Skeletal muscle cell (primary cell): ENCODE measurements at places on chromosomes 5 and 9.

DNA sequence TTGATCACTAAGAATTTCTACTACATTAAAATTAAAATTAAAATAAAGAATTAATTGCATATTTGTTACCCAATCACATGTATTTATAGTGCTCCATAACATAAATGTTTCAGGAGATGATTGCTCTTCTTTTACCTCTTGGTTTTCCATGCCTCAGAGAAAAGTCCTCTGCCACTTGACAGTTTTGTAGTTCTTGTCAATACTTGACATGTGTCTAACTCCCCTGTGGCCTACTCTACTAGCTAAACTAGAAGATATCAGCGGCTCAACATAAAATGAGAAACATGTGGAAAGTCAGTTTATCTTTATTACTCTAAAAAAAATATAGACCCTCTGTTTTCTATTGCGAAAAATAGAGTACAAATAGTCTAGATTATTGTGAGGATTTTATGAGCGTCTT lies 650.6 kb upstream of the NUDT12 start:
- no peak for DNase-seq

DNA sequence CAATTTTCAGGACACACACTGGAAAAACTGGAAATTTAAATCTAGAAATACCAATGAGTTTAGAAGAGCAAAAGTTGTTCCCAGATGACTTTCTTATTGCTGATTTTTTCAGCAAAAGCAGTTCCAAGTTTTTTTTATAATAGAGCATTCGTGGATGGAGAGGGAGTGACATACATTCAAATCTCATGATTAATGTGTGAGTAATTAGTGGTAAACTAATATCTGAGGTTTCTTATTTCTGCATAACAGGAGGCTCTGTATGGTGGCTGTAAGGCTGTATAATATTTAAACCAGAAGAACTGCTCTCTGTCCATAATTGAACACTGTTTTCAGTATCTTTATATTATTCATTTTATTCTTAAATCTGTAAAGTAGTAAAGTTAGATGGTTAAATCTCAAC lies 25.8 kb downstream of the LYSMD3 start:
- no peak for DNase-seq

DNA sequence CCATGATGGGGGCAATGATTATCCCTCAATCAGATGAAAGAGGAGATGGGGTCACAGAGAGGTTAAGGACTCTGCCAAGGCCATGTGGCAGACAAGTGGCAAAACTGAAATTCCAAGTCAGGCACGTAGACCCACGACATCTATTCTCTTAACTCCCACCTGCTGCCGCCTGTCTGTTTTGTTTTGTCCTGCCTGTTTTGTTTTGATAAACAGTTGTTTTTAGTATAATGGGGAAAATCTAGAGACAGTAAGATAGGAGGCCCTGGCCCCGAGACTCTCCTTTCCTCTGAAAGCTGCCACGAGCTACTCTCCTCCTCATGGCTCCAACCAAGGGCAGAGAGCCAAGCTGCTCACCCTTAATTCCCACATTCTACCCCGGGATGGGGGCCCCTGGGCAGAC lies 4.9 kb downstream of the FSTL4 start:
- DNase-seq: no peak

- no peak for DNase-seq
Observed at GRCh38 chr9:127640908-127641545, 28.9 kb downstream of the STXBP1 start.

GRCh38 chr9:101590901-101591300 lies 3.9 kb downstream of the PPP3R2 start:
- no peak for DNase-seq
